ENCODE measurements at places on chromosomes 4 and X.

- no peak for DNase-seq
Measured at GRCh38 chr4:151725087-151725486, 35.7 kb downstream of the GATB start.

DNA sequence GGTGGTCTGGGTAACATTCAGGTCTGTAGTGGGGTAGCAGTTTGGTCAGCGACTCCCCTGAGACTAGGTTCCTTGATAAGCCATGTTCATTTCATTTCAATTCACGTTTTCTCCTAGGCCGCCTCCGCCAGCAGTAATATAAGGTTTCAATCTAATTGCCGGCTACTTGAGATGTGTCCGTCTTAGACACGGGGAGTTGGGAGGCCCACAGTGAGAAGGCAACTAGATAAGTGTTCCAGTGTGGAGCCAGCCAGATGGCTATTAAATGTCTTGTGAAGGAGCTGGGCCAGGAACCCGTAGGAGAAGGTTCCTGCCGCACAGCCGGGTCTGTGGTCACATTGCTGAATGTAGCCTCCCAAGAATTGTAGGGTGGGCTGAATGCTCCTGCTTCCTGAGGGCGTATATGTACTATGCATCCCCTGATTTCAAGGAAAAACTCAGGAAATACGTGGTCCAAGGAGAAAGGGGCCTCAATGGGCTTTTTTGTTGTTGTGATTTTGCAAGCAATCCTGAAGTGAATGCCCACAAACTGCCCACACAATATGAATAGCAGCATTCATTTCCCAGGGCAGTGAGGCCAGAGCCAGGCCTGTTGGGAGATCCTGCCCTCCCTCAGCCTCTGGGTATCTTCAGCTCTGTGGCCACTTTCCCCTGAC, 220.6 kb upstream of the RPL34 start:
- DNase-seq, result no peak

- DNase-seq, result no peak
Measured at GRCh38 chr4:127251423-127251822, 381.3 kb upstream of the INTU start.

DNA sequence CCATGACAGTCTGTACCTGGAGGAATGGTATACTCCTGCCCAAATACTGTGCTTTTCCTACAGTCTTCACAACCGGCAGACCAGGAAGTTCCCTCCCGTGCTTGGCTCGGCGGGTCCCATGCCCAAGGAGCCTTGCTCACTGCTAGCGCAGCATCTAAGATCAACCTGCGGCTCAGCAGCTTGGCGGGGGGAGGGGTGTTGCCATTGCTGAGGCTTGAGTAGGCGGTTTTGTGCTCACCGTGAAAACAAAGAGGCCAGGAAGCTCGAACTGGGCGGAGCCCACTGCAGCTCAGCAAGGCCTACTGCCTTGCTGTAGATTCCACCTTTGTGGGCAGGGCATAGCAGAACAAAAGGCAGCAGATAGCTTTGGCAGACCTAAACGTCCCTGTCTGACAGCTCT, 152.7 kb downstream of the TEX11 start:
- no peak for DNase-seq

GRCh38 chrX:97639526-97639925, 755.8 kb downstream of the RPA4 start:
- no peak for DNase-seq

DNA sequence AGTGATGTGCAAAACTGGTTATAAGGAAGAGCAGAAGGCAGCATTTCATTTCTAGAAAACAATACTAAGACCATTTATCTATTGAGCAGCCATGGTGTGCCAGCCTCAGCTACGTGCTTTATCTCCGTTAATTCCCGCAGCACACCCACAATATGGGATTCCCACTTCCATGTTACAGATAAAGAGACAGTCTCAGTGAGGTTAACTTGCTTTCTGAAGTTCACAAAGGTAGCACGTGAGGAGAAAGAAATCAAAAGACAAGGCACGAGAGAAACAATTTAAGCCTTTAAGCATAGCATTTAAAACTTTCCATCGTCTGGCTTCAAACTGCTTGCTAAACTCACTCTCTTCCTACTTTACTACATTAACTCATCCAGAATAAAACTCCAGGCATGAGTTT, 8.0 kb upstream of the RPL34 start:
- DNase-seq, result no peak

DNA sequence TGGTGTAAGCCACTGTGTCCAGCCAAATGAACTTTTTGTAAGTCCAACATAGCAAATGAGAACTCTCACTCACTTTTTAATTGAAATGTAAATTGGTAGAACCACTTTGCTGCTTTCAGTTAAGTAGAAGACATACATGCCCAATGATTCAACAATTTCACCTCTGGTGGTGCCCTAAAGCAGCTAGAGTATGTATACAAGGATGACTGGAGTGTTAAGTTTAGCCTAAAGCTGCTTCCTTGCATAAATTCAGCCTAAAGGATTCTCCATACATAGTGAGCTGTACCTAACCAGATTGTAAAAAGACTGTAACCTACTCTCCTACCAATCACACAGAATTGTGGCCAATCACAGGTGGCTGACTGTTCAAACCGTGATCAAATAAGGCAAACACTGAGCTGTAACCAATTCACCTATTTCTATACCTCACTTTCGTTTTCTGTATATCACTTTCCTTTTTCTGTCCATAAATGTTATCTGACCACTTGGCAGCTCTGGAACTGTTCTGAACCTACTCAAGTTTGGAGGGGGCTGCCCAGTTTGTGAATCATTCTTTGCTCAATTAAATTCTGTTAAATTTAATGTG, 39.9 kb downstream of the PDS5A start:
- DNase-seq, result no peak

DNA sequence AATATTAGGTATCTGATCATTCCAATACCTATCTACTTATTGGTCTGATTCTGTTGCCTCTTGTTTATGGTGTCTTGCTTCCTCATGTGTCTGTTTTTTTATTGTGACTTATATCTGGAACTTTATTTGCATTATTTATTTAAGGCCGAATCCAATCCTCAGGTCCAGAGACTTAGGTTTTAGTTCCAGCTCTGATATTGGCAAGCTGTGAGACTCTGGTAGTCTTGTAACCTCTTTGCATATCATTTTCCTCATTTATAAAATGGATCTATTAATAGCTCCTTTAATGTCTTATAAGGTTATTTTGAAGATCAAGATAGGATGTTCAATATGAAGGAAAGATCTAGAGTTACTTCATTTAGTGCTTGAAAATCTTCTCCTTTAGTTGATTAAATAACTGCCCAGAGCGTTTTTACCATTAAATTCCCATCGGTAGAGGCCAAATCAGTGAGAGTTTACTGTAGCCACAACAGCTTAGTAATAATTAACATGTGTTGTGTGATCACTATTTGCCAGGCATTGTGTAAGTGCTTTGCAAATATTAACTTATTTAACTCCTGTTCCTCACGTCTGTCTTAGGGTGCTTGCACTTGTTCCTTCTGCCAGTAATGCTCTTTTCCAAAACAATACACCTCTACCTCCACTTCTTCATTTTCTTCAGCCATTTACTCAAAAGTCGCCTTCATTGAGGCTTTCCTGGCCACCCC, 82.2 kb downstream of the CC2D2A start:
- DNase-seq, result no peak

DNA sequence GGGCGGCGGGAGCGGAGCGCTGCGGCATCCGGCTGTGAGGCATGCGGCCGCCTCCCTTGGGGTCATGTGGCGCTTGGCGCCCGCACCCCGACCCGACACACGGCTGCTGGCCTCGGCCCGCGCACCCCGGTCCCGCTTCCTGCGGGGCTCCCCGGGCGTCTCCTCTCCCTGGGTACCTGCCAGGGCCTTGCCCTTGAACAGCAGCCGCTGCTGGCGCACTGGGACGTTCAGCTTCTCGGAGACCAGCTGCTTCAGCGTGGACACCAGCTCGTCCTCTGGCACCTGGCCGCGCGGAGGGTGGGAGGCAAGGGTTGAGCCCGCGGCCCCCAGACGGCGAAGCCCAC, 391 bp downstream of the UBL4A start:
- DNase-seq, result no peak

GRCh38 chr4:38946919-38947318, 79.3 kb downstream of the FAM114A1 start:
- DNase-seq, result no peak

- no peak for DNase-seq
Measured at GRCh38 chr4:114263233-114263632, 283.8 kb upstream of the ARSJ start.

- no peak for DNase-seq
Measured at GRCh38 chr4:175511861-175512260, 300.2 kb downstream of the GPM6A start.

DNA sequence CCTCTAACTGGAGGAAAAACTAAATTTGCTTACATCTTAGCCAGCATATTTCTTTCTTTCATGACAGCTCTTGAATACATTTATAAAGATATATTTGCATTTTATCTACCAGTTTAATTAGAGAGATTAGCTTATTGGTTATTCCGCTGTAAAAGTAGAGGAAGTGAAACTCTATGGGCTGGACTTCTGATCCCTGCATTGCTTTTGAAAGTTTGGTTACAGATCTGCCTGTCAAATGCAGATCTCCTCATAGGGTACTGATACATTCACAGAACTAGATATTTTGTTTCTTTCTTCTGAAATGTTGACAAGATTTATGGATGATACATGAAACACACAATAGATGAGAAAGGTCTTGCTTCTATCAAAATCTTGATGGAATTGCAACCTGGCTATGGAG, 581.4 kb upstream of the AADAT start:
- DNase-seq, result no peak

GRCh38 chr4:156362581-156362980, 408.9 kb upstream of the CTSO start:
- no peak for DNase-seq

DNA sequence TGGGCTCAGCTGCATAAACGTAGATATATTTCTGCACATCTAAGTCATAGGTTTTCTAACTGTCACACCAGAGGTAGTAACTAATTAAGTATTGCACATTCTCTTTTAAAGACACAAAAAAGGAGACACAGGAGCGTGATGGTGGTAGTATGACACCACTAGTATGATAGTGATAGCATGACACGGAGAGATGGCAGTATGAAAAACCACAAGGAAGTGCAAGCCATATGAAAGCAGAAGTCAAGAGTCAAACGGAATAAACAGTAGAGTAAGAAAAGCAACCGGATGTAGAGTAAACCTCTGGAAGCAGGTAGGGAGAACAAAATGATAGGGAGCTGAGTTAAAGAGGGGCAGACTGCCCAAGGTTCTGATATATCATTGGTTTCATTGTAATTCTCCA, 382.2 kb upstream of the INTU start:
- DNase-seq, result no peak

- no peak for DNase-seq
Measured at GRCh38 chr4:108372681-108373080, 203.9 kb upstream of the LEF1 start.

DNA sequence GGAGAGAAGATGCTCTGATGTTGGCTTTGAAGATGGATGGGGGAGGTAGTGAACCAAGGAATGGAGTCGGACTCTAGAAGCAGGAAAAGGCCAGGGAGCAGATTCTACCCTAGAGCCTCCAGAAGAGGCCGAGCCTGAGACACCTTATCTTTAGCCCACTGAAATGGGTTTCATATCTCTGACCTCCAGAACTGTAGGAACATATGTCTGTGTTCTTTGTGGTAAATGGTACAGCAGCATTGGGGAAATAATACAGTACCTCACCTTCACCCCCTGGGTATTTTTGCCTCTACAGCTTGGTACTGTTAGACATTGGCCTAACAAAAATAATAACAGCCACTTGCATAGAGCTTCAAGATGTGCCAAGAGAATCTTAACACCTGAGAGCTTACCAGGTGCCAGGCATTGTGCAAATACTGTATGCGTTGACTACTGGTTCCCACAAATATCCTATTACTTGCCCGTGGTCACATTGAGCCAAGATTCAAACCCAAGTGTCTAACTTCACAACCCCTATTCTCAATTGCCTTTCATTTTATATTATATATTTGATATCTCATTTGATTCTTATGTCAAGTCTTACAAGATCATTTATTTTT, 57.0 kb upstream of the PGM2 start:
- no peak for DNase-seq

DNA sequence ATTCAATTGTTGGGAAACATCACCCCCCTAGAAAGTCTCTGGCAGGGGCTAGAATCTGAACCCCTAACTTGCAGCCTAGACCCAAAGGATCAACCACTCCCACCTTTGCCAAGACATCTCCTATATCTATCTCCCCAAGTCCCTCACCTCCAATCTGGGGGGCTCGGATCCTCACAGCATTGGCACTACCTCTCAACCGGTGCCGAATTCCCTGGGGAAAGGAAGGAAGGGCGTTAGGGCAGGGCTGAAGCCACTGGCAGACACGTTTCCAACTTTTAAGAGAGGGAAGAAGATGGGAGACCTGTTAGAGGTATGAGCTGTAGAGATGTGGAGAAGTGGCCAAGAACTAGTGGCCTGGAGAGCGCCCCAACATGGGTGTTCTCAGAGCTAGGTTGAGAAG, 2.7 kb downstream of the TIMM17B start:
- DNase-seq, result no peak

GRCh38 chrX:8688776-8689175, 43.2 kb downstream of the ANOS1 start:
- no peak for DNase-seq

DNA sequence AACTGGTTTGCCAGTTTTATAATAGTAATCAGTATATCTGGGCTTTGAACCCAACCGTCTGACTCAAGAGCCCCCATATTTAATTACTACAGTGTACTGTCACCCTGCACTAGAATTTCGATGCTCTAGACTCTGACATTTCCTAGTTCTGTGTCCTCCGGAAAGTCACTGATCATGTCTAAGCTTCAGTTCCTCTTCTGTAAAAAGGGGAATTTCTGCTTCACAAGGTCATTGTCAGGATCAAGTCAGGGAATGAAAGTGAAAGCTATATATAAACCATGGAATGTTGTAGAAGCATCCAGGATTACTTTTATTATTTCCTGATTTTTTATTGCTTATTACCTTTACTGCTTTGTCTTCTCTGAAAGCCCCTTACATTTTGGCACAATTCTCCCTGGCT, 4.0 kb upstream of the KCNIP4 start:
- DNase-seq, result no peak

DNA sequence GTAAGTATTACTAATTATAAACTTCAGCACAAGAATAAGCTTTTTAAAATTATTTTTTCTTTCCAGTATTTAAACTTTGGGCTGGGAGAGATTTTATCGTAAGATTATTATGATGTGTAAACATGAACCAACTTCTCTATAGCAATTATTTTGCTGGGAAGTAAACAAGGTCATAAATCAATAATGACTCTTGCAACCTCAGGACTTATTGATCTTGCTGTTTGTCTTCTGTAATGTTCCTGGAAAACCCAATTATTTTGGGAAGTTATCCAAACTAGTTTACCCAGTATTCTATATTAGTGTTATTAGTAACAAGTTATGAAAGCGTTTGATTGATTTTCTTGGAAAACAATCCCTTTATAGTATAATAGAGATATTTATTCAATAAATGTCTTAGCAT, 174.9 kb downstream of the PPP1R2C start:
- no peak for DNase-seq
